Right atrium auricular region (tissue), 2 donors: ENCODE measurements at places on chromosomes 5 and 9. TPM values are rescaled to one million over a fixed set of nuclear protein-coding genes. Genes with fewer than 3 reads are reported as not detected.

The FRMPD1 gene
- 0.31 TPM for total RNA-seq

The RASEF gene
- total RNA-seq: not detected

The ECM2 gene
- total RNA-seq: 7.3 TPM

DNA sequence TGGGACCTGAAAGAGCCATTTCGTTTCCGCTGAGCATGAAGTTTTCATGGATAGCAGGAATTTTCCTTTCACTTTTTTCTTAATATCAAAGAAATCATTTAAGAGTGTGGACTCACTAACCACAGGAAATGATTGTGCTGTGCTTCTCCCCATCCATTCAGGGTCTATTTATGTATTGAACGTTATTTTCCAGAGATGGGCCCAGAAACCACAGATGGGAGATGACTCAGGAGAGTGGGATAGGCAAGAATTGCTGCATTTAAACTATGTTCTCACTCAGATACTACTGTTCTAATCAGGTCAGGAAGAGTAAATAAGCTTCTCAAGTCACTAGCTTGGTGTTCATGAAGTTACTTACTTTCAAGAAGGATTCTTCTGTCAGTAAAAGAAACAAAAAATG, 763.8 kb downstream of the DTWD2 start:
- H3K4me3 ChIP-seq: no peak overlapping the region
- H3K27ac ChIP-seq: no peak overlapping the region
- no peak for DNase-seq
- H3K36me3 ChIP-seq: no peaks in the 10 kb centered on the region
- no peaks in the 10 kb centered on the region for H3K4me1 ChIP-seq

GRCh38 chr5:7261049-7261448, 134.9 kb upstream of the ADCY2 start:
- no peak for DNase-seq
- H3K27ac ChIP-seq: no peak overlapping the region

DNA sequence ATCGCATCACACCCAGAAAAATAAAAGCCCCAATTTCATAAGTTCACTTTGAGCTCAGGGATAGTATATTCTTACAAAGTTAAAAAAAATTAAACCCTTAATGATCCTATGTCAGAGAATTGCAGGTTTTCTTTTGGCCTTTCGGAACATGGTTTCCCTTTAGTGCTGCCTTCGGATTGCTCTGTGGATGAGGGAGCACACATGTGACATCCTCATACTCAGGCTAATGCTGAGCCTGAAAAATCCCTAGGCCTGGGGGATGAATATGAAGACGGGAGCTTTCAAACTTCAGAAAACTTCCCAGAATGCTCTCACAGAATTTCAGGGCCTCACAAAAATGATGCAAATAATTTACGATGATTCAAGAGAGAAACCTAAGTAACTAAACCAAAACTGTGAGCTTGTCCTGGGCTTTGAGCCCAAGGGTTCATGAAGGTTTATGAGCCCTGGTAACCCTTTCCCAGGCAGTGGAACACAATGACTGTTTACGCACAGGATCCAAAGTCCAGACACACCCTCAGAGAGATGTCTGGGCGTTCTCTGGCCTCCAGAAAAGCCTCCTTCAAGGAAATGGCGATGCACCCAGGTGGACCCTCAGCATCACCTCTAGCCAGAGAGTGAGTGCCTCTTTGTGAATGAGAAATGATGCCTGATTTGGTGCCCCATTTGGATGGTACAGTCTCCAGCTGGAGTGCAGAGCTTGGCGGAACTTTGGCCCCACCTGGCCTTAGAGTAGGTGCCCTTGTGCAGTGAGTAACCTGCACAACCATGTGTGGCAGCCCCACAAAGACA, 145.4 kb downstream of the ENTREP1 start:
- no peak for DNase-seq
- no peak overlapping the region for H3K4me3 ChIP-seq
- H3K27ac ChIP-seq: no peak overlapping the region
- peaks cover 11% of the 10 kb centered on the region for H3K4me1 ChIP-seq
